CD8-positive, alpha-beta T cell (primary cell): ENCODE measurements at places on chromosomes 6 and 20. TPM values are rescaled to one million over a fixed set of nuclear protein-coding genes. Genes with fewer than 3 reads are reported as not detected.

SLC24A3 gene
- total RNA-seq: not detected

WFDC5 gene
- not detected for total RNA-seq

NKAIN4 gene
- total RNA-seq: not detected

GJA1 gene
- total RNA-seq: not detected

HLA-DOA gene
- 18.5 TPM for total RNA-seq

SEMG1 gene
- not detected for total RNA-seq

ELOVL4 gene
- 2.0 TPM for total RNA-seq

PDYN gene
- not detected for total RNA-seq

IYD gene
- not detected for total RNA-seq

TGM6 gene
- not detected for total RNA-seq

GHRH gene
- total RNA-seq: not detected

LHFPL5 gene
- total RNA-seq: not detected

NOX3 gene
- total RNA-seq: not detected

STMND1 gene
- total RNA-seq: not detected

LTA gene
- 17.1 TPM for total RNA-seq

EYS gene
- total RNA-seq: not detected

SLC17A1 gene
- total RNA-seq: not detected

PRL gene
- not detected for total RNA-seq

WFDC12 gene
- not detected for total RNA-seq

CFAP61 gene
- not detected for total RNA-seq

KIF25 gene
- total RNA-seq: not detected

SLC22A7 gene
- not detected for total RNA-seq

TUBB1 gene
- not detected for total RNA-seq

SYCP2L gene
- not detected for total RNA-seq

PKIB gene
- total RNA-seq: not detected

ATP6V1G2 gene
- 3.0 TPM for total RNA-seq

SFTA2 gene
- total RNA-seq: not detected

TSBP1 gene
- not detected for total RNA-seq

SASH1 gene
- not detected for total RNA-seq

SLC26A8 gene
- total RNA-seq: not detected

CST5 gene
- not detected for total RNA-seq

OR2B2 gene
- not detected for total RNA-seq

ESR1 gene
- 1.6 TPM for total RNA-seq

PBOV1 gene
- not detected for total RNA-seq

BPI gene
- total RNA-seq: not detected

CST8 gene
- not detected for total RNA-seq

ARHGAP40 gene
- total RNA-seq: not detected

MOG gene
- total RNA-seq: not detected

PRRT1 gene
- total RNA-seq: 3.8 TPM

ENPP5 gene
- 0.33 TPM for total RNA-seq

CAPN11 gene
- 0.27 TPM for total RNA-seq

NKAIN2 gene
- not detected for total RNA-seq

RSPH4A gene
- 0.97 TPM for total RNA-seq

ADA gene
- 27.9 TPM for total RNA-seq

PREX1 gene
- total RNA-seq: 111 TPM

MUC22 gene
- not detected for total RNA-seq
